Stomach (tissue), 19 donors: ENCODE measurements at places on chromosomes 7 and 10. TPM values are rescaled to one million over a fixed set of nuclear protein-coding genes. Genes with fewer than 3 reads are reported as not detected.
A peak's percentile ranks its signal among the peaks of the same experiment; 100 is the strongest.

DNA sequence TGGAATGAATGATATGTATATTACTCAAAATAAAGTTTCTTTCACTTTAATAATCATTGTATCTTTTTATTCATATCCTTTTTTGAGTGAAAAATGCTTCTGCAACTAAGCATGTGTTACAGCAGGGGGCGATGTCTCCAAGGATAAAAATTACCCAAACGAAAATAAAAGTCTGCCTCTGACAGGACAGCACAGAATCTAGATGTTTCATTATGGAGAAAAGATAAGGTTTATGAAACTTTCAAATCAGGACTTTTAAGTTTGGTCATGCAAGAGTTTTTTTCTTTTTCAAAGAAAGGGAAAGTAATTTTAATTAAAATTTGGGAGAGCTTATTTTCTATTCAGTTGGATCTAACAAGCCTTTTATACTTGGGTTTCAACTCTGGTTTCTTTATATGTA, 48.4 kb downstream of the TES start:
- peaks cover 20% of the 10 kb centered on the region for H3K36me3 ChIP-seq
- no peak overlapping the region for H3K27ac ChIP-seq
- H3K4me1 ChIP-seq = no peaks in the 10 kb centered on the region
- no peaks in the 10 kb centered on the region for H3K27me3 ChIP-seq
- peak; percentile 84 for DNase-seq

The FOXK1 gene
- total RNA-seq = 32.6 TPM

GRCh38 chr10:124359336-124359832, 59.3 kb downstream of the OAT start:
- no peaks in the 10 kb centered on the region for H3K36me3 ChIP-seq
- no peak overlapping the region for H3K4me3 ChIP-seq
- no peaks in the 10 kb centered on the region for H3K4me1 ChIP-seq
- no peak for DNase-seq

The ODAD2 gene
- not detected for total RNA-seq

The STEAP2 gene
- total RNA-seq = 18.5 TPM

DNA sequence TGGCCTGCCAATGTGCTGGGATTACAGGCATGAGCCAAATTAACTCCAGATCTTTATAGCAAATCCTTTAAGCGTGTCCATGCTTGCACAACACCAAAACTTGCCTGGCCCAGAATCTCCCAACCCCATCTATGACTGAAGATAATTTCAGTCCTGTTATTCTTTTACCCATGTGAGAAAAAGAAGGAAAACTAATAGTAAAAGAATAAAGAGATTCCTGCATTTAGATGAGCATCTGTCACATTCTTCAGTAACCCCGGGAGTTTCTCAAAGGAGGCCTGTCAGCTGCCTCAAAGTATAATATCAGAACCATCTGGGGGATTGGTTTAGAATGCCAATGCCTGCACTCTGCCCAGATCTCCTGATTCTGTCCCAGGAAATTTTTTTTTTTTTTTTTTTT, 158.1 kb upstream of the KMT2E start:
- H3K36me3 ChIP-seq = no peaks in the 10 kb centered on the region
- no peaks in the 10 kb centered on the region for H3K27me3 ChIP-seq
- no peak for DNase-seq
- H3K4me3 ChIP-seq = no peak overlapping the region
- H3K27ac ChIP-seq = no peak overlapping the region

GRCh38 chr10:48658243-48658974, 26.3 kb upstream of the WDFY4 start:
- DNase-seq = peak; percentile 88
- H3K4me3 ChIP-seq = no peak overlapping the region
- H3K36me3 ChIP-seq = no peaks in the 10 kb centered on the region
- no peak overlapping the region for H3K27ac ChIP-seq
- peaks cover 22% of the 10 kb centered on the region for H3K27me3 ChIP-seq
- peaks cover 13% of the 10 kb centered on the region for H3K4me1 ChIP-seq

DNA sequence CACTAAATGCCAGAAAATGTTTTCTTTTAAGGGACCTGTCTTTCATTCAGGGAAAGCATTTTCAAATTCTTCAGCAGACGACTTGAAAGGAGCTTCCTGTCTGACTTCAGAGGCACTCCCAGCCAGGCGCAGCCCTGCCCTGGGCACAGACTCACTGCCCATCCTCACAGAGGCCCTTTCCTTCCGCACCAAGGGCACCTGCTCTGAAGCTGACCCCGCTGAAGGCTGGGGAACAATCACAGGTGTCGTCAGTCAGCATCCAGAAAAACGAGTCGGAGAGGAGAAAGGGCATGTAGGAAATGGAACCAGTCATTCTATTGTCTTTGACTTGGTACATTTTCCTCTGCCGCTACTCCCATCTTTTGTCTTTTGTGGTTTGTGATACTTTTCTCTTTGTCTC, 125.3 kb upstream of the PARD3 start:
- no peak overlapping the region for H3K27ac ChIP-seq
- H3K4me1 ChIP-seq = no peaks in the 10 kb centered on the region
- no peaks in the 10 kb centered on the region for H3K27me3 ChIP-seq
- H3K4me3 ChIP-seq = no peak overlapping the region
- no peak for DNase-seq

The BMPER gene
- 9.5 TPM for total RNA-seq

DNA sequence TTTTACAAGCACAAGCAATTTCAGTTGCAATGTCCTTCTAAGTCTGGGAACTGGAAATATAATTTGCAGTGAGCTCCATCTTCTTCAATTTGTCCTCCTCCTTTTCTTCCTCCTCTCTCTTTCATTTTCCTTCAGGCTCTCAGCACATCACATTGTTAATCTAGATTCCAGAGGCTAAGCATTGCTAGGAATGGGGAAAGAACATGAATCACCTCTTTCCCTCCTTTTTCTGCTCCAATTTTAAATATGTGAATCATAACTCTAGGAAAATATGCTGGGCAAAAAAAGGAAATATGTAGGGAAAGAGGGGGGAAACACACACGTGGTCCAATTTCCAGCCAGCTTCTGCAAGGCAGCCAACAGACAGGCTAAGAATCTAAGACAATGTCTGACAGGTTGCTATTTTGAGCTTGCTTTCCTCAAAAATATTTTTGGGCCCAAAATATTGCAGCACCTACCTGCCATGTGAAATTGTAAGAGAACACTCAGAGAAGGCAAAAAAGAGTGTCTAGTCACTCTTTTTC, 72.7 kb upstream of the NUPR2 start:
- no peaks in the 10 kb centered on the region for H3K36me3 ChIP-seq
- DNase-seq = no peak
- no peaks in the 10 kb centered on the region for H3K4me1 ChIP-seq

The LRRC4 gene
- total RNA-seq = 0.92 TPM

DNA sequence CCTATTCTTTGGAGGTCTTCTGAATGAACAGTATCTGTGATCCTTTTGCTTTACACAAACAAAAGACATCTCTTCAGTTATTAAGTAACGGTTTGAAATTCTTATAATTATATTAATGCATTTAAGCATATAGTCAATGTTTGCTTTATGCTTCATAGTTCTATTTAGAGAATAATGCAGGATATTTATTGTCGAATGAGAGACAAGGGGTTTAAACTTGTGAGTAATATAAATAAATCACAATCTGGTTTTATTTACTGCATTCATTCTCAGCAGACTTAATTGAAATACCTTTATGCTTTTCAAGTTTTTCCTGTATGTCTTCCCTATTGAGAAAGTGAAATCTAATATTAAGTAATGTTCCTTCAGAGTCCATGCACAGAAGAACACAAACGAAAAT, 149.5 kb upstream of the LRRN3 start:
- no peak overlapping the region for H3K27ac ChIP-seq
- H3K36me3 ChIP-seq = no peaks in the 10 kb centered on the region
- H3K4me1 ChIP-seq = peaks cover 5% of the 10 kb centered on the region
- DNase-seq = no peak

DNA sequence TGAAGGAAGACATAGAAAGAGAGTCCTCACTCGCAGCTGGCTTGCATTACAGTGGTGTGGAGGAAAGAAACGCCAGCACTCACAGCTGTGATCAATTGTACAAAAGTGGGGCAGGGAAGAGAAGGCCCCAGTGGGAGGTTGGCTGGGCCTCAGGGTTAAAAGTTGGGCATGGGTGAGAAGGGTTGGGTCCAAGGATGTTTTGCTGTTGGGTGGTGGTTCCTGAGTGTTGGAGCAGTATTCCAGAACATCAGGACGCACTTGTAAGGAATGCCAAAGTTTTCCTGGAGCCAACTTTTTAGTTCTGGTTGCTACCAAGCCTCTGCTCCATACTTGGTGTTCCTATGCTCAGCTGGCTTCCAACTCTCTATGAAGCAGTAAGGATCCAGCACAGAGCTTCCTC, 55.4 kb upstream of the MKRN1 start:
- H3K27me3 ChIP-seq = no peaks in the 10 kb centered on the region
- no peak for DNase-seq
- H3K27ac ChIP-seq = no peak overlapping the region
- no peaks in the 10 kb centered on the region for H3K4me1 ChIP-seq

DNA sequence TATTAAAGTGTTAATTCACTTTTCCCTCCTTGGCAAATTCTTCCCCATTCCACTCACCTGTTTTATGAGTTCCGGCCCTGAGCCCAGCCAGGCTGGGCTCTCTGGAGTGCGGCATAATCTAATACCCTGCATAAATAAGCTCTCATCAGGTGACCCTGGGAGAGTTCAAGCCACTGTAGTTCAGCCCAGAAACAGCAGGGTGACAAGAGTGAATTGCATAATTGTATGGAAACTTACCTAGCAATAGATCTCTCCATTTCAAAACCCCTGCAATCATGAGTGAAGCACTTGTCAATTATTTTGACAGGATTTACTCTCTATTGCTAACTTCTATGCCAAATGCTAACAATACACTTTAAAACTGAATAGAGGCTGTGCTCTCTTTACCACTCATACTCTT, 94.7 kb downstream of the OSBPL3 start:
- H3K27me3 ChIP-seq = no peaks in the 10 kb centered on the region
- no peaks in the 10 kb centered on the region for H3K36me3 ChIP-seq
- no peak for DNase-seq
- H3K27ac ChIP-seq = no peak overlapping the region

DNA sequence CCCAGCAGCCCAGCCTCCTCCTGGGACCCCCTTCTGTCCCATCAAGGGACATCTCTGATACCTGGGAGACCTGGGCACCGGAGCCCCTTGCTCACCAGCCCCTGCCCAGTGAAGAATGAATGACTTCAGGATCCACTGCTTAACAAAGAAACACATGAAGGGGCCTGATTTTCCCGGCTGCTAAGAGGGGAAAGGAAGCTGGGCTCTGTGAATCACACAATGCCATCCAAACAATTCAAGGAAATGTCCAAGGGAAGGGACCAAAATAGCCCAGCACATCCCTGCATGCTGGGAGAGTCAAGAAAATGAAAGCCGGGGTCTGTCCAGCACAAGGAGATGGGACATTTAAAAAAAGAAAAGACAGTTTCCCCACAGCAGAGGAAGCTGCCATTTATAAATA, 128.7 kb upstream of the JCAD start:
- H3K4me3 ChIP-seq = no peak overlapping the region
- H3K36me3 ChIP-seq = no peaks in the 10 kb centered on the region
- no peaks in the 10 kb centered on the region for H3K27me3 ChIP-seq
- H3K27ac ChIP-seq = peak overlapping the region; percentile 69
- H3K4me1 ChIP-seq = peaks cover 10% of the 10 kb centered on the region

The FGF8 gene
- total RNA-seq = not detected

The DYNC1I1 gene
- 69.4 TPM for total RNA-seq

DNA sequence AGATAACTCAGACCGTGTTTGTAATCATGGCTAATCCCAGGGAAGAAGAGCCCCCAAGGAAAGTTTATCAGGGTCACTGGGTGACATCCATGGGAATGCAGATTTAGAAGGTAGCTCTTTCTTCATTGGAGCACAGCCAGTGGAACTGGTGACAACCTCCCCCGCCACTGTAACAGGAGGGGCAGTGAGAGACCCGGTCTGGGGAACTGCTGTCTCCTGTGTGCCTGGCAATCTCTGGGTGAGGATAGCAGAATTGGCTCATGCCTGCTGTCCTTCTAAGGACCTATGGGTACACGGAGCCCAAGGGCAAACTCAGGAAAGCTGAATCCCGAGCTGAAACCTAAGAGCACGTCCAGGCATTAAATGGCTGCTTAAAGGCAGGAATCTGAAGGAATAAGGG, 341.6 kb downstream of the ABCA13 start:
- no peak for DNase-seq
- H3K36me3 ChIP-seq = no peaks in the 10 kb centered on the region
- no peaks in the 10 kb centered on the region for H3K4me1 ChIP-seq
- H3K4me3 ChIP-seq = no peak overlapping the region
- H3K27me3 ChIP-seq = no peaks in the 10 kb centered on the region

The WNT16 gene
- 0.37 TPM for total RNA-seq

DNA sequence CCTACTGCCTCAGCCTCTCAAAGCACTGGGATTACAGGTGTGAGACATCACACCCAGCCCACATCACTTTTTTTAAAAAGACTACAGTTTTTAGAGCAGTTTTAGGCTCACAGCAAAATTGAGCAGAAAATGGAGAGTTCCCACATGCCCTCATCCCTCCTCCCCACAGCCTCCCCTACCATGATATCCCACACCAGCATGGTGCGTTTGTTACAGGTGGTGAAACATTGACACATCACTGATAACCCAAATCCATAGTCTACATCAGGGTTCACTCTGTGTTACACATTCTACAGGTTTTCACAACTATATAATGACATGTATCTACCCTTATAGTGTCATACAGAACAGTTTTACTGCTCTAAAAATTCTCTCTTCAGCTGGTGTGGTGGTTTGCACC, 24.3 kb upstream of the TOMM7 start:
- no peak for DNase-seq
- H3K36me3 ChIP-seq = no peaks in the 10 kb centered on the region
- H3K27me3 ChIP-seq = no peaks in the 10 kb centered on the region
- H3K27ac ChIP-seq = no peak overlapping the region

The GSTO2 gene
- under 0.01 TPM for total RNA-seq

DNA sequence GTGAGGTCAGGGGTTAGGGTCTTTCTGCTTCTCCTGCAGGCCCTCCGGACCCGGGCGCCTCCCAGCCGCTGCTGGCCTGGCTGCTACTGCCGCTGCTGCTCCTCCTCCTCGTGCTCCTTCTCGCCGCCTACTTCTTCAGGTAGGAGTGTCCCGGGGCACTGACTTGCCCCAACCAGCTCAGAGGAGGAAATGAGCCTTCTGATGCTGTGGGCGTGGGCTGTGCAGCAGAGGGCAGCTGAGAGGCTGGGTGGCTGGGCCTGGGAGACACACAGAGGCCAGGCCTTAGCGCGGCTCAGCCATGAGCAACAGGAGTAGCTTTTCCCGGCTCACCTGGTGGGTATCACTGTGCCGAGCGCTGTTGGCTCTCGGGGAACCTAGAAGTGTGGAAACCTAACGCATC, 78.9 kb downstream of the MKI67 start:
- H3K4me3 ChIP-seq = peak overlapping the region; percentile 32
- peak; percentile 94 for DNase-seq
- peak overlapping the region; percentile 86 for H3K27ac ChIP-seq
- H3K27me3 ChIP-seq = no peaks in the 10 kb centered on the region
- H3K4me1 ChIP-seq = peaks cover 47% of the 10 kb centered on the region

The CCDC172 gene
- total RNA-seq = not detected

The ZNF727 gene
- total RNA-seq = not detected

The NPS gene
- not detected for total RNA-seq
